Stimulated activated CD4-positive, alpha-beta T cell treated with anti-CD3 and anti-CD28 coated beads, Interleukin-12 subunit alpha, Interleukin-12 subunit beta, amount 100 ng/mL, for 24 hours (primary cell): ENCODE measurements at places on chromosomes 5 and 9.

GRCh38 chr5:40480392-40480791 lies 199.3 kb upstream of the PTGER4 start:
- no peak for DNase-seq

GRCh38 chr9:99472240-99472915 lies 250.3 kb downstream of the SEC61B start:
- DNase-seq, result no peak

GRCh38 chr5:181039471-181039870 lies 595 bp upstream of the BTNL9 start:
- DNase-seq, result no peak

DNA sequence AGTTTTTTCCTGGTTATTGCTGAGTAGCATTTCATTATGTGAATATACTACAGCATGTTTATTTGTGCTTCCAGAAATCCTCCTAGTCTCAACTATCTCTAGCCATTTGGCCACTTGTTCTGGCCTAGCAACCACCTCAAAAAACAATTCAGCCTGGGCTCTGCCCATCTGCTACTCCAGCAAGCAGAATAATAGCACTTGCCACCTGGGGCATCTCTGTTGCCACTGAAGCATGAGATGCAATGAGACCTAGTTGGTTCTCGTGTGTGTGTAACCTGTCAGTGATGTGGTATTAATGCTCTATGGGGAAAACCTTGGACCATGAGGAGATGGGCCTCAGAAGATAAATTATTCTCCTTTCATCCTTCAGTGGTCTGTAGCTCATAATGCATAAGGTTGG lies 129.5 kb downstream of the RNF180 start:
- DNase-seq, result no peak

DNA sequence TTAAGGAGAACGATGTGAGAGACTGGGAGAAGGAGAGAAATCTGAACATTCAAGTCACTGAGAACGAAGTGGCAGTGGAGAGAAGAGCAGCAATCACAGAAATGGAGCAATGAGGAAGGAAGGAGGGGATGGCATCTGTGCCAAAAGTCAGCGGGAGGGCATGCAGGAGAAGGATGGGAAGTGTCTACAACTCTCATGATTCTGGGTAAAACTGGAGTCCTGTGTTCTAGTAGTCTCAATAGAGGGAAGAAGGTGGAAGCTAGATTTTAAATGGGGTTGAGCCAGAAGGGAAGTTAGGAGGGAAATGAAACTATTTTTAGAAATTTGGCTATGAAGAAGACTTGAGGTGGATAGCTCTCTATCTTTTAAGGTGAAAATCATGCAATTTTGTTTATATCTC lies 39.1 kb upstream of the SPATA31C2 start:
- DNase-seq, result no peak

DNA sequence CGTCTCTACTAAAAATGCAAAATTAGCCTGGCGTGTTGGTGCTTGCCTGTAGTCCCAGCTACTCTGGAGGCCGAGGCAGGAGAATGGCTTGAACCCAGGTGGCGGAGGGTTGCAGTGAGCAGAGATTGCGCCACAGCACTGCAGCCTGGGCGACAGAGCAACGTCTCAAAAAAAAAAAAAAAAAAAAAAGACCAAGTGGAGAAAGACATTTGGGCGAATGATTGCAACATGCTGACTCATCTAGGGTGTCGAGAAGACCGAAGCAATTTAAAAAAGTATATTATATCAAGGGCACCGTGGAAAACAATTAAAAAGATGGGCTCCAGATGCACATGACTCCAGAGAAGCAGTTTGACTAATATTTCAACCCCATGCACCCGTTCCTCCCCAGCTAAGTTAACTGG lies 9.2 kb downstream of the KLF4 start:
- DNase-seq, result no peak

- no peak for DNase-seq
Observed at GRCh38 chr9:81716409-81716808, 27.1 kb upstream of the TLE1 start.

DNA sequence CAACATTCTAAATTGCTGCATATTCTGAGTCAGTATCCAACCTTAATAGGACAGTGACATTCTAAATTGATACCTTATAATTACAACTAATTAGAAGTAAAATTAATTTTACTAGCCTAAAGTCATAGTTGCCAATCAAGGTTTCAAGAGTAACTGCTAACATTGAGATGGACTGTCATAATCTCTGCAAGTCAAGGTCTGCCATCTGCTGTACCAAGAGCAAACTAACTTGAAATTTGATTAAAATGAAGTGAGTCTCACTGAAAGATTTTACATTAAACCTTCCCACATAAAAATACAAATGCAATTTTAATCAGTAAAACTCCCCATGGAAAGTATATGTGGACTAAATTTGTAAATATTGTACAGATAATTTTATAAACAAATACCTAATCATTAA lies 235.3 kb downstream of the PRDM9 start:
- no peak for DNase-seq

GRCh38 chr5:107805166-107805565 lies 134.4 kb upstream of the EFNA5 start:
- no peak for DNase-seq

DNA sequence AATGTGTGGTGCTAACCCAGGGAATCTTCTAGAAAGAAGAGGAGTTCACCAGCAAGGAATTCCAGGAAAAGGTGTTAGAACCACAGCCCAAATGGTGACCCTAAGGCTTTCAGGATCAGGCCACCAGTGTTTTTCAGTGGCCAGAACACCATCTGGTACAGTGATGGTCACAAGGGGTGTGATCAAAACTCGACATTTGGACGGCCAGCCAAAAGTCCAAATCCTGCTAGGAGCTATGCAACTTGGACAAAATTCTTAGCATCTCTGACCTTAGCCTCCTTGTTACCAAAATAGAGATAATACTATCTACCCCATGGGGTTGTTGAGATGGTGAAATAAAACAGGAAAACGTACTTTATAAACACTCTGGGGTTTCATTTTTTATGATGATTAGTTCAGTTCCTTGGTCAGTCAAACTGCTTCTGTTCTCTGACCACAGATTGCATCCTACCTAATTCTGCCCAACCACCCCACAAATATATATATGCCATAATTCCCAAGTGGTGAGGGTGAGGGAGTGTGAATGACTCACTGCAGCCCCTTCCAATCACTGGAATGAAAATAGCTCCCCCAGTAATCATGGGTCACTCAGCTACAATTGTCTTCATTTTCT lies 210.3 kb downstream of the CDK5RAP2 start:
- DNase-seq, result no peak

DNA sequence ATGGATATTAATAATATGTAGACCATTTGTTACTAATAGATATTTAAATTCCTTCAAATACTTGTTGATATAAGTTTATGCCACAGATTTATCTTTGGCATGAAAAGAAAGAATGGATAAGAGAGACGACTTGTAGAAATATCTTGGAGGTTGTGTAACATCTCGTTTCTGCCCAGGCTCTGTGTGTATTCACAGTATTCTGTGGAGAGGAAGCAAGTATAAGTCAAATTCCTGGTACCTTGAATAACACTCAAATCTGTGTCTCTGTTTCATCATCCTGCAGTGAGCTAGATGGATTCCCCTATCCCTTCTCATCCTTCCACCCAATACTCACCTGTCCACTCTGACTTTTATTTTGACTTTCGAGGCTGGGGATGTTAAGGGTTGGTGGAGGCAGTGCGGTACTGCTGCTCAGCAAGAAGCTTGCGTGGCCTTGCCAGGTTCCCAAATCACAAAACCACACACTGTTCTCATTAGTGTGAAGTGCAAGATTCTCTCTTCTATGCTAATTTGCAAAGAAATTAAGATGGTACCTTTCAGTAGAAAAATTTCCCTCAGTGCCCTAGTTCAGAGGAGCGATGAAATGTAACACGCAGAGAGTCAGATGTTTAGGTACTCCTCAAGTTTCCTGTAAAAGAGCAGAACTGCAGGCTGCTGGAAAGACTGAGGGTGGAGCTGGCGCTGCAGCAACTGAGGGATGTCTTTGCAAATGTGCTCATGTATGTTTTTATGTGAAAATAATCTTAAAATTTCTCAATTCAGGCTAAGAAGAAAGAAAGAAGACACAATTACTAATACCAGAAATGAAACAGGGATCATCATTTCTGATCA lies 42.6 kb upstream of the ANKRD18A start:
- no peak for DNase-seq

GRCh38 chr9:90365666-90366065 lies 277.0 kb downstream of the DIRAS2 start:
- DNase-seq, result no peak

GRCh38 chr9:121915304-121915625 lies 177.8 kb downstream of the TTLL11 start:
- no peak for DNase-seq

- DNase-seq, result peak; percentile 62
Observed at GRCh38 chr9:130042885-130043653, at the start of gene FNBP1. Gene FNBP1, minus strand, starts transcription at chr9:130043189. Its CDS starts 214 bp downstream, at chr9:130042975.

DNA sequence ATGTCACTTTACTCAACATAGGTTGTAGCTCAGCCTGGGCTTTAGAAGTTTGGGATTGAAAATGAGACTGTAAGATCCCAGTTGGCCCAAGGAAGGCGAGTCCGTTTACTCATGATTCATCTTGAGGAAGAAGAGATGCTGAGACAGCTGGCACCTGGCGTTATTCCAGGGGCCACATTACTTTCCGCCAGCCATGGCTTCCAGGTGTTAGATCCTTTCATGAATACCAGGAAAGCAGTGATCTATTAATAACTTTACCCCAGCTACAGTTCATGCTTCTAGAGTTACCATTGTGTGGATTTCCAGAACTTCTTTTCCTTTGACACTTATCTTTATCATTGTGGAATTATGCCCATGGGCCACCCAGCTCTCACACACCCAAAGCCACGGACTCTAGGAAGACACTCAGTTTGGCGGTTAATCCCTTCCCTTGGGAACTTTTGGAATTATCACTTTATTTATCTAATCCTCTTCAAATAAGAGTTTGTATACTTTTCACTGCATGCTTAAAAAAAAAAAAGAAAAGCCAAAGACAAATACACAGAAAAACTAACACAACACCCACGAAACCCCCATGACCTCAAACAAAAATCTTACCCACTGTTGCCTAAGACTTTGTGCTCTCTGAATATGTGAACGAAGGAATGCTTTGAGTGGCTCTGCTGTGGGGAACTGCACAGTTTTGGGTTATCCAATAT lies 26.9 kb downstream of the RAI14 start:
- DNase-seq, result no peak

DNA sequence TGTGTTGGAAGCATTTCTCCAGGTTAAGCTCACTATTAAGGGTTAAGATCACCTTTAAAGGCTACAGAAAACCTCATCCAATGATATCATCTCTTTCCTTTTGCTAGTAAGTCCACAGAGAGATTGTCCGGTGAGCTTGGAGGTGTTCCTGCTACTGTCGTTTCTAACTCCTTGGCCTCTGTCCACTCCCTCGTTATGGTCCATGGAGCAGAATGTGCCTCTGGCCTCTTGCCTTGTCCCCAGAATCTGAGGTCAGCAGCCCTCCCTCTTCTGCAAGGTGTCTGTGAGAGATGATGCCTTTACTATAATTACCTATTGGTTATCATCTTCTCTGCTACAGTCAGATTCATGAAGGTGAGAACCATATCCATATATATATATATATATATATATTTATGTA lies 15.0 kb downstream of the ORM2 start:
- no peak for DNase-seq

- DNase-seq, result no peak
Observed at GRCh38 chr5:117731446-117731845, 1156.8 kb upstream of the SEMA6A start.

- DNase-seq, result no peak
Observed at GRCh38 chr9:90034071-90034470, 429.3 kb downstream of the GADD45G start.

GRCh38 chr5:98651715-98652114 lies 121.7 kb upstream of the RGMB start:
- no peak for DNase-seq

GRCh38 chr5:174409971-174410370 lies 314.4 kb upstream of the MSX2 start:
- no peak for DNase-seq

- DNase-seq, result no peak
Observed at GRCh38 chr9:92664394-92665152, 5.4 kb downstream of the IPPK start.

GRCh38 chr5:13248253-13248652 lies 696.2 kb downstream of the DNAH5 start:
- no peak for DNase-seq

DNA sequence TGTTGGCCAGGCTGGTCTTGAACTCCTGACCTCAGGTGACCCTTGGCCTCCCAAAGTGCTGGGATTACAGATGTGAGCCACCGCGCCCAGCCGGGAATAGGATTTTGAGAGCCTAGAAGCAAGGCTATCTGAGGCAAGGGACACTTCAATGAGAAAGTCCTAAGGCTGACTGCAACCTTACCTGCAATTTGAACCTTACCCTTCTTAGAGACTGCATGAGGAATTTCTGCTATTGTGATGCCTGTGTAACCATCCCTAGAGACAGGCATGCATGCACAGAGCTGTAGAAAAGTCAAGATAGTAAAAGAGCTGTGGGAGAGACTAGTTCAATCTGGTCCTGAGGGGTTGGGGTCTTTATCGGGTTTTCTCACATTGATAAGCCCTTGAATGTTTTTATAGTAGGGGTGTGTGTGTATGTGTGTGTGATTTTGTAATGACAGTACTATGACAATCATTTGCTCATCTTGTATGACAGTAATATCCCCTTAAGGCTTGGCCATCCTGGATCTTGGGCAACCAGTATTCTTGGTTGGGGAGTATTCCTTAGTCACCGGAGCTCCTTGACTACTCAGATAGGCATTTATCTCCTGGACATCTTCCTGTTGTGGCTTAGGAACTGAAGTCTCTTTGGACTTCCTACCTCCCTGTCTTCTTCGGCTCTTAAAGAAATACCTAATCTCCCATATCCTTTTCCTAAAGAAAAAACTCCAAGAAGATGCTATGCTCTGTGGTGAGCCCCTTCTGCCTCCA lies 11.2 kb downstream of the DNAJB5 start:
- no peak for DNase-seq

DNA sequence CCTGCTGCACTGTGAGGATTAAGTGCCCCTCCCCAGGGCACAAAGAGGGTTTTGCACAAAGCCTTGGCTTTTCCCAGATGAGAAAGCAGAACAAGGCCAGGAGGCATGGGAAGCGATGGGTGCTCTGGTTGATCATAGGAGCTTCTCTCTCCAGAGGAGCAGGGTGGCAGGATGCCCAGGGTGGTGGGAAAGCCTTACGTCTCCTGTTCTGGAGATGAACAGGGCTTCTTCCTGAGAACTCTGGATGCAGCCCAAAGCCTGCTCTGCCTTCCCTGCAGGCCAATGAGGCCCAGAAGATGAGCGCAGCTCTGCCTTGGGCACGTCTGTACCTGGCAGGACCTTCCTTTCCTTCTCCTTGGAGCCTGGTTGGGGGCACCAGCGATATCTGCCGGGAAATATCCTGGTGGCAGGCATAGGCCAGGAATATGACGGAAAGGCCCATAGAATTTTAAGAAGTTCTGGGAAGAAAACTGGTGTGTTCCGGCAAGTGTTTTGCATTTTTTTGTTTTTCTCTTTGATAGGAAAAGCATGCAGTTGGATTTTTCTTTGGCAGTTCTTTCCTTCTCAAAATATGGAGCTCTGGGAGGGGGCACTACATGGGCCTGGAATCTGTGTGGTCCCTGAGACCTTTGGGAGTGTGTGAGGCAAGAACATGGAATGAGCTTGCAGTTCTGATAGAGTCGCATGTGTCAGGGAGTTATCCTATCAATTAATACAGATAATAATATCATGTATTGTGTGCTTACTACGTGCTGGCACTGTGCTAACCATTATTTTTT lies 253.2 kb upstream of the KLF4 start:
- DNase-seq, result no peak
